ENCODE measurements at places on chromosomes 12 and 14.

DNA sequence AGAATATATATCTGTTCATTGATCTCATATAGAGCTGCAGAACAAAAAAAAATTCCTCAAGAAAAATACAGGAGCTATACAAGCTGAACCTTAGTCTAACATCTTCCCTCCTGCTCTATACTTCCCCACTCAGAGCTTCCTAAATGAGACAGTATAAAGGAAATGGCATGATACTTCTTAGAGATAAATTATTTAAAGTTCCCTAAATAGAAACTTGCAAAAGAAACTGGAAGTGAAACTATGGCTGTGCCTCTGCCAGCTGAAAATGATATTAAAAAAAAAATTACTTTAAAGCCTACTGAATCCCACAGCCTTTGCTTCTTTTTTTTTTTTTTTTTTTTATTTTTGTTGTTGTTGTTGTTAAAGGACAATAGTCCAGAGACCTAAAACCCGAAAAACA, 11.6 kb upstream of the NEK9 start:
- DNase-seq = no peak

DNA sequence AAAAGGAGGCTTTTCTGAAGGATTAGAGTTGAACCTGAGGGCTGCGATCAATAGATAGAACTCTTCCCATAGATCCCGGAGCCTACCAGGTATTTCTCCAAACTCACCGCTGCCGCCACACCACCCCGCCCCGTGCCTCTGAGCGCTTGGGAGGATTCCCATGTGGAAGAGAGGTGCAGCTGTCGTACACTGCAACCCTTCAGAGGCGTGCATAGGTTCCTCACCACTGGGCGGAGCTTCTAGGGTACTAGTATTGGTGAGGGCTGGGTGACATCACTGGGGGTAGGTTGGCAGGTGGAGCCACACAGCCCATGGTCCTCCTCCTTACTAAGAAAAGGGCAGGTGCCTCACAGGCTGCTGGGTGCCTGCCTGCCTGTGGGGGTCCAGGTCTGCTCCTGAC, 127.0 kb downstream of the TSPAN9 start:
- no peak for DNase-seq

DNA sequence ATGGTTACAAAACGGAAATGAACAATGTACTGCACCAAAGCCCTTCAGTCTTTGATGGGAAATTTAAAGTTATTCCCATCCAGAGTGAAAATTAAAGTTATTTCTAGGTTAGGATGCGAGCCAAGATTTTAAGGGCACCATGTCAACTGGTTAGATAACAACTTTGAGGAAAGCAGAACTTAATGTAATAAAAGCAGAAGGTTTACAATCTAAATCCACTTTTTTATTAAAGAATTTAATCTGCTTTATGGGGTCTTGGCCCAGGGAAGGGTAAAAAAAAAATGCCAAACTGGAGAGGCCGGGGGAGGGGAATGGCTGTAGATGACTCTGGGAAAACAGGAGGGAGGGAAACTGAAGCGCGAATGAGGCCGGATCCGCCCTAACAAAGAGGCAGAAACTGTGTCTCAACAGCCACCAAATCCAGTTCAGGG, 108.2 kb upstream of the ATF7IP start:
- no peak for DNase-seq

DNA sequence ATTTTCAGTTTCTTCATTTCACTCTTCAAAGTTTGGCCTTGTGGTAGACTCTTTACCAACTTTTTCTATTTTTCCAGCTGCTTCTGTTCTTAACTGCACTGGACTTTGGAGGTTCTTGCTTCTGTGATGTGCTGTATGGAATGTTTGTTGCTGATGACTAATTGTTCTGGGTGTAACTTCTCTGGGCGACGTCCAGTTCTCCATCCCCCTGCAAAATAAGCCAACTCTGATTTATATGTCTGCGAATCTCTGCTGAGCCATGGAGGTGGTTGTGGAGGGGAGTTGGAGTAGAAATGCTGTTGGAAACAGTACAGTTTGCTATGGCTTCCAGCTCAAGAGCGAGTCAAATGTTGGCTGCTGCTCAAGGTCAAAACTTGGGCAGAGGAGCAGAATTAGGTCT, 113.9 kb upstream of the DYRK2 start:
- DNase-seq = no peak

DNA sequence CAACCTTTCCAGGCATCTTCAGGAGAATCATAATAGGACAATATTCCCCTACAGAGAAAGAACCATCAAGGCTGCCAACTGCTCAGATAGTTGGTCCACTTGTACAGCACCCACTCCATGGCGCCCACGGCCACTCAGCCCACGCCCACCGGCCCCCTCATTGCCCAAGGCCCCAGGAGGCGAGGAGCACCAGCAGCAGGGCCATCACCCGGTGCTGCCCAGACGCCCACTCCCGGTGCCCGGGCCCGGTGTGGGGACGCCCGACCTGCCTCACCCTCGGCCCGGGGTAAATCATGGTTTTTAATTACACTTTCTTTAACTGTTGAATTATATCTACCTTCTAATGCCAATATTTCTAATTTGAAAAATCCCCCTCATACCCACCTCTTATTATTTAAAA, 41.3 kb upstream of the ANO6 start:
- DNase-seq = no peak

GRCh38 chr14:79376557-79376956, 834.7 kb downstream of the DIO2 start:
- no peak for DNase-seq

DNA sequence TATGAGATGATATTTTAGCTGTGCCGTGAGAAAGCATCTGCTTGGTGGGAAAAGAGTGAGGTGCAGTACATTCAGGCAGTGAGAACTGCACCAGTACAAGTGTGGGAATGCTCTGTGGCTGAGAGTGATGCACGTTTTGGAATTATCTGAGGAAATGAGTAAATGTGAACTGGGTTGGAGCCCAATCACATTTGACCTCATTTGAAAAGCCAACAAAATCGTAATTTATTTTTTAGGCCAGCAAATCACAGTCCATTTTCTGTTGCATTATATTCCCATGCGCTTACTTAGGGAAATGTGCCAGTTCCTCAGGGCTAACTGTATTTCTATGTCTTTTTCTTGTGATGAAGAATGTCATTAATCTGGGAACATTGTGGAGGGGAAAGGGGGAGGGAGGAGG, 77.3 kb downstream of the SNAPC1 start:
- no peak for DNase-seq

DNA sequence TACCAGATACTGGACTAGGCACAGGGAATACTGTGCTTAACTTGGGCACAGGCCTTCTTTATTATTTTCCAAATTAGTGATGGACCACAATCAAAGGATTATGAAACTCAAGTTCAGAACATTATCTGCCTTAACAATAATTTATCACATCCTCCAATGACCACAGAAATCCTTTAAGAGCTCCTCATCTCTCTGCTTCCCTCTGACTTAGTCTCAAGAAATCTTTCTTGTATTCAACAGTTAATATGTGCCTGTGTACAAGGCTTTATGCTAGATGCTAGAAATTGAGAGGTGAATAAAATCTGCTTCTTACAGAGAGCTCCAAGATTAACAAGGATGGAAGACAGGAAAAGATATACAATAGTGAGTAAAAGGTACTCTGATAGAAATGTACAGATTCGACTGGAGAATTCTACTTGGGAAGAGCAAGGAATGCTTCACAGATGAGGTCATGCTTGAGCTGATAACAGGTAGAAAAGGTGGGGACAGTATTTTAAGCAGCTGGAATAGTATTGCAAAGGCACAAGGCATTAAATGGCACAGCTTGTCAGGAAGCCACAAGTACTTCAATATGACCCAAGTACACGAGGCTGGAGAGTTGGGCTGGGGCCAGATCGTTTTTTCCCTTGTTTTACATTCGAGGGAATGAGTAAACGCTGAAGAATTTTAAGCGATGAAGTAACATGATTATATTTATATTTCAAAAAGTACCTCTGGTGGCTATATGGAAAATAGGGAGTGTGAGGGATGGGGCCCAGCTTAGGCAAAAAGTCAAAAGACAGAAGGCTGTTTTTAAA, 55.1 kb upstream of the ARID2 start:
- DNase-seq = no peak

DNA sequence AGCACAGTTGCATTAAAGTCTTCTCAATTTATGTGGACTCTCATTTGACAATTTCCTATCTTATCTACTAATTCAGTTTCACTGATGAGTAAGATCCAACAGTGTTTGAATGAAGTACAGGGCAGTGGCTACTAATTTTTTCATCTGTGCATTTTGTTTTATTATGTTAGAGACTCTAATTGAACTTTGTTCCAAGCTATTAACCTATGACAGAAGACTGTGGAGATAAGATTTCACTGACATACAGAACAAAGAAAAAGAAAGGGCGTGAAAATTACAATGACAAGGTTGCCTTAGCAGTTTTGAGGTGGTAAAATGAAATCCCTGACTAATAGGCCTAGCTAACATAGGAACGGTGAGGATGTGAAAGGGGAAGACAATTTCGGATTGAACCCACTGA, 153.2 kb upstream of the SOX5 start:
- no peak for DNase-seq

GRCh38 chr14:42149609-42150261, 543.1 kb downstream of the LRFN5 start:
- DNase-seq = no peak

- no peak for DNase-seq
These were observed 144.2 kb upstream of the FRMD6 start for GRCh38 chr14:51507511-51507905.

DNA sequence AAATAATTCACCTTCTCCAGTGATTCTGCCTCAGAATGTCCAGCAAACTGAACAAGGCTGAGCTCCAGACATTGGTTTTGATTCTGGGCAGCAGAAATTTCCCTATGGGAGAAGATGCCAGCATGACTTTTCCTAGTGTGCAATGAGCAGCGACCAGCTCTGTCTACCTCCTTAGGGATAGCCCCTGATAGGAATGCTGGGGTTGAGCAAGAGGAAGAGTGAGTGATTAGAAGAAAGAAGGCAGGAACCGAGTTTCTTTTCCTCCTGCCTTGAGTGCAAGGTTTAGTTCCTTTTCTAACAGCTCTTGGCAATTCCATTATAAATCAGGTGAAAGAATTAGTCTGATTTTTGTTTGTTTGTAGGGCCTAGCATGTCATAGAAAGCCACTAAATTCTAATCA, 379.0 kb downstream of the DAD1 start:
- DNase-seq = no peak

- no peak for DNase-seq
These were observed 9.4 kb downstream of the PDE3A start for GRCh38 chr12:20377750-20378149.

DNA sequence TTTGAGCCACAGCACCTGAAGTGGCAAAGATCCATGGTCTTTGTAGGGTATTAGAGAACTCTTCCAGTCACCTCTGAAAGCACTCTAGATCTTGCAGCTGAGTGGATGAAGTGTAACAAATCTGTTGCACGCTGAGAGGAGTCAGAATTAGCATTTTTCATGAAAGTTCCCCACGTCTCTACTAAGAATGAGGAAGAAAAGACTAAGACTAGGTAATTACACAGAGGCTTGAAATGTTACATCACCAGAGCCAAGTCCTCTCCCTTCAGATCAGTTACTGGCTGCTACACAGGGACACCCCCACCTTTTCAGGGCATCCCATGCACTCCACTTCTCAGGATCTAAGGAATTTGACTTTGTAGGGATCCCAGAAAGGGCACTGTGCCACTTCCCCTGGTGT, 98.6 kb upstream of the FKBP4 start:
- no peak for DNase-seq

DNA sequence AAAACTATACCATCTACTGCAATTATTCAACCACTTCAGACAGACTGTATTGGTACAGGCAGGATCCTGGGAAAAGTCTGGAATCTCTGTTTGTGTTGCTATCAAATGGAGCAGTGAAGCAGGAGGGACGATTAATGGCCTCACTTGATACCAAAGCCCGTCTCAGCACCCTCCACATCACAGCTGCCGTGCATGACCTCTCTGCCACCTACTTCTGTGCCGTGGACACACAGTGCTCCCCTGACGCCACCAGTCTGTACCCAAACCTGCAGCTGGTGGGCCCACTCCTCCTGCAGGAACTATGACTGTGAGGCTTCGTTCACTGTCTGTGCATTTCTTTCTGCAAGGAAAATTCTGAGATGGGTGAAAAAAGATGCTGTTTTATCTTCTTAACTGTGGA, 284.7 kb downstream of the DAD1 start:
- no peak for DNase-seq
